ENCODE measurements at places on chromosomes 6 and 20.

- DNase-seq: no peak
These were observed 695.0 kb upstream of the GJE1 start for GRCh38 chr6:141437685-141438084.

DNA sequence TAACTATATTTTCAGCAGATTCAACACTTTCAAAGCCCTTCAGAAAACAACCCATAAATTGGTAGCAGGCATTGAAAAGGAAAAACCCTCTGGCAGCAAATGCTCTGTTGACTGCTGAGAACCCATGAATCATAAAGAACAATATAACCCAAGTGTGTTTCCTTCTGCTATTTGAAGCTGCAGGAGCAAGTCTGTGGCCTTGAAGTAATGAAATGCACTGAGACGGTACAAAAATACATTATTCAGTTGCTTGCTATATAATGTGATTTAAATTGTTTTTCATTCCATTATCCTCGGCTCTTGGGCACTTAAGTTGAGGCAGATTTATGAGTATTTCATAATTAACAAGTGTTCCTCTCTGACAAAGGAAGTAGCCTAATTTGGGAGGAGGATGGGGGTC lies 40.6 kb upstream of the SAMD5 start:
- no peak for DNase-seq

DNA sequence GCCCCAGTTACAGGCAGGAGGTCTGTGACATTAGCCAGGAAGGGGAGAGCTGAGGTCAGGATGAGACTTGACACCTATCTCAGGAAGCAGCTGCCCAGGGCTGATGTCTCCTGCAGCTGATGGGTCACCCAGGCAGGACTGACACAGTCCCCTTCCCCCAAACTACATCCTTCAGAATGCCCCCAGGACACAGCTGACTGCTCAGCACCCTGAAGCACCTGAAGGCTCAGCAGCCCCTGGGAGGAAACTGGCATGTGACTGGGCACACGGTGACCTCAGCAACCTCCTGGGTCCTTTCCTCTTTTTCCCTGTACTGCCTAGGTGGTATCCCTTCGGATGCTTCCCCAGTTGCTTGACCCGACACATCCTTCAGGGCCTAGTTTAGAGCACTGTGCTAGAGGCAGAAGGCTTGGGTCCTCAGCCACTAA lies 1.9 kb downstream of the SDC4 start:
- DNase-seq: no peak

- DNase-seq: no peak
These were observed 72.2 kb upstream of the PTCHD4 start for GRCh38 chr6:48183178-48183577.

DNA sequence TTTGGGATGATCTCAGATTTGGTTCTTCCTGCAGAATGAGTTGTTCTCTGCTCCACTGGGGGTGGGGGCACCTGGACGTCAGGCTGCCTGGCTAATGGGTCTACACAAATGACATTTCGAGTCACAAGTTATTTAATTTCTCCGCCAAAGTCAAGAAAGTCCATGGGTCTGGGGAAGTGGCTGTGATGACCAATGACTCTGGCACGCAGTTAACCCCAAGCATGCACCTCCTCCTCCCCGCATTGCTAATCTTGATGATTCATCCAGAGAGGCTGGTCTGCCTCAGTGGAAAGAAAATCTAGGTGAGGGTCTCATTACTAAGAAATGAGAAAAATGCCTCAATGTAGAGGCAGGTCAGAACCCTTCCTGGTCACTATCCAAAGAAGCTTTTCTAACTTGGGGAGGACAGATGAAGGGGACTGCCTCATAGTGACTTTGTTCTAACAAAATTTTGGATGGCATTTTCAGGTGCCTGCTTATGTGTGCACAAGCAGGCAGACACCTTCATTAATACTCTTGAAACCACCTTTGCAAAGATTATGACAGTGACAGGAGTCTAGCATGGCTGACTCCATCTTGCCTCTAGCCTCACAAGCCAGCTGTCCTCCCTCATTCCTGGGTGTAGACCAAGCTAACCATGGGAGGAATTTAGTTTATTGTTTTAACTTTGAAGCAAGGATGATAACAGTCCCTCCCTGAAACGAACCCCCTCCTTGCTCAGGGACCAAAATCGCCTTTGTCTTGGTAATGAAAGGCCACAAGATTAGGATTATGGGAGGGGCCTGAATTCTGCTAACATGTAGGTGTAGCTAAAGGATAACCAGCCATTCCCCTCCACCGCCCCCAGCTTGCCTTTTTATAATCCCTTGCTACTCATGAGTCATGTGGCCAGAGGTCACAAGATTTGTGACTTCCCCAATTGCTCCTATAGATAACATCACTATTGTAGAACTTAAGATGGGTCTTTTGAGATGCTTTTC lies 98.6 kb upstream of the MRPS10 start:
- DNase-seq: peak; percentile 57

GRCh38 chr6:7974565-7974937 lies 64.0 kb upstream of the TXNDC5 start:
- no peak for DNase-seq

- no peak for DNase-seq
These were observed 85.6 kb downstream of the MYB start for GRCh38 chr6:135266675-135267074.

DNA sequence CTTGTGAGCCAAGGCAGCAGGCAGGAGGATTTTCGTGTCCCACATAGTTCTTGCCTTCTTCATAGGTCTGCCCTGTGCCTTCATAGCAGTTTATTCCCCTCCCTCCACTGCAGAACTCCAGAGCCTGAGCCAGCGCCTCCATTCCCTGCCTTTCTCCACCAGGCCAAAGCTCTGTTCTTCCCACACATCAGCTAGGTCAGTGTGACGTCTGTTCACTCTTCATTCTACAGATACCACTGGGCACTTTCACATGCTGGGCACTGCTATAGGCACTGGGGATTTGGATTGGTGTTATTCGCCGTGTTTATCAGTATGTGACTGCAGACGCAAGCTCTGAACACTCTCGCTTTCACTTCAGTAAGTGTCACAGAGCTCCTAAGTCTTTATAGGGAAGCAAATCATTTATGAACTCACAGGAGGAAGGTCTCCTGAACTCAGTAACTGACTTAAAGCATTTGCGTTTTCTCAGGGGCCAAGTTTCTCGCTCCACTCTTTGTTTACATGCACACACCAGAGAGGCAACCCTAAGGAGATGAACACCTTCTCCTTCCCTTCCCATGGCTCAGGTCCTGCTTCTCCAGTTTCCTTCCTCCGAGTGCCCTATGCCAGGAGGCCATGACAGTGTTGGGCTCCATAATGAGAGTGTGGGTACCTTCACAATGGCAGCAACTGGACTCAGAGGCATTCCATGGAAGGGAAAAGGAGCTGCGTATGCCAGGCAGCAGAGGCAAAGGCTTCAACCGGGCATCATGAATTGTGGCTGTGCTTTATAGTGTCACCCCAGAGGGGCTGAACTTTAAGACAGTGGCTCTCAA lies 6.3 kb upstream of the APMAP start:
- no peak for DNase-seq

DNA sequence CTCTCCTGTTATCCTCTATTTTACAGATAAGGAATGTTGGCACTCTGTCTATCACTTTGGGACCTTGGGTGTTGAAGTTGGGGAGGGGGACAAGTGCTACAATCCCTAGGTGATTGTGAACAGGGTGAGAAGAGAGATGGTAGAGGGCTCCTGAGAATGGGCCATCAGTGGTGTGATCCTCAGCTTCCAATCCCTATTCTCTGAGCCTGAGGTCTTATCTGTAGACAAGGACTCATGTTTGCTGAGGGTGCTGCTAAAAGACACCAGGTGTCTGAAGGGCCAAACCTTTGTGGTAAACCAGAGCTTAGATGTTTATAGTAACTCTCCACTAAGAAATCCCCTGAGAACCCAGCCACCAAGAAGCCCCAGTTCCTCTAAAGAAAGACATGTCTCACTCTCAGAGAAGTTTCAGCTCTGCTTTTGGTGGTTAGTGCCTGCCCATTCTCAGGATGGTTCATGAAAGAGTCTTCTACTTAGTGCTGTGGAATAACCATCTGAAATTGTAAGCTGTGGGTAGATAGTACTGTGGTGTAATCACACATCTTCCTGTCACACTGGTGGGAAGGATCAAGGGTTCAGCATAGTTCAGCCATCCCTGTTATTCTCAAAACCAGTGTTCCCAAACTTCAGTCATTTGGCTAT lies 58.2 kb upstream of the IL20RA start:
- peak; percentile 64 for DNase-seq

- DNase-seq: no peak
These were observed 47.5 kb upstream of the POPDC3 start for GRCh38 chr6:105227295-105227767.

DNA sequence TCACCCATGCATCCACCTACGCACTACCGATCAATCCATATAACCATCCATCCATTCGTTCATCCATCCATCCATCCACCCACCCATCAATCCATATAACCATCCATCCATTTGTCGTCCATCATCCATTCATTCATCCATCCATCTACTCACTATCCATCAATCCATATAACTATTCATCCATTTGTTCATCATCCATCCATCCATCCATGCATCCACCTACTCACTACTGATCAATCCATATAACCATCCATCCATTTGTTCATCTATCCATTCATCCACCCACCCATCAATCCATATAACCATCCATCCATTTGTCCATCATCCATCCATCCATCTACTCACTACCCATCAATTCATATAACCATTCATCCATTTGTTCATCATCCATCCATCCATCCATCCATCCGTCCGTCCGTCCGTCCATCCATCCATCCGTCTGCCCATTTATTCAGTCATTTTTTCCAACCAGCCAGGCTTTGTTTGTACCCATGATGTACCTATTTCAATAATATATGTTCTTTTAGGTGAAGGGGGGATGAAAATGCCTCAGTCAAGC lies 6.1 kb upstream of the BPIFB6 start:
- DNase-seq: no peak

- no peak for DNase-seq
These were observed 1.2 kb downstream of the OGFRL1 start for GRCh38 chr6:71289802-71290175.

DNA sequence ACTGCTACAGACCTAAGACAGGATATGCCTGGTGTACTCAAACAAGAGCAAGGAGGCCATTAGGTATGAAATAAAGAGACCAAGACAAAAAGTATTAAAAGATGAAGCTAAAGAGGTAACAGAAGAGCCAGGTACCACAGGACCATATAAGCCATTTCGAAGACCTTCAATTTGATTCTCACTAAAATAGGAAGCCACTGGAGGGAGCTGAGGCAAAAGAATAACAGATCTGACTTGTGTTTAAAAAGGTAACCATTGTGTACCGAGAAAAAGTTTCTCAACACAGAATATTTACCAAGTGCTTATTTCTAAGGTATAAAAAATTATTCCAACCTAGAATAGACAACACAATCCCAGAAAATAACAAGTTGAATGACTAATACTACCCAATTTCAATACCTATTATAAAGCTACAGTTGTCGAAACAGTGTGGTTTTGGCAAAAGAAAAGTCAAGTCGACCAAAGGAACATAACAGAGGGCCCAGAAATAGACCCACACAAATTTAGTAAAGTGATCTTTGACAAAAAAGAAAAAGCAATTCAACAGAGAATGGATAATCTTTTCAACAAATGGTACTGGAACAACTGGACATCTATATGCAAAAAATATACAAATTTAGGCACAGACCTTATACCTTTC lies 125.3 kb upstream of the DST start:
- DNase-seq: no peak

DNA sequence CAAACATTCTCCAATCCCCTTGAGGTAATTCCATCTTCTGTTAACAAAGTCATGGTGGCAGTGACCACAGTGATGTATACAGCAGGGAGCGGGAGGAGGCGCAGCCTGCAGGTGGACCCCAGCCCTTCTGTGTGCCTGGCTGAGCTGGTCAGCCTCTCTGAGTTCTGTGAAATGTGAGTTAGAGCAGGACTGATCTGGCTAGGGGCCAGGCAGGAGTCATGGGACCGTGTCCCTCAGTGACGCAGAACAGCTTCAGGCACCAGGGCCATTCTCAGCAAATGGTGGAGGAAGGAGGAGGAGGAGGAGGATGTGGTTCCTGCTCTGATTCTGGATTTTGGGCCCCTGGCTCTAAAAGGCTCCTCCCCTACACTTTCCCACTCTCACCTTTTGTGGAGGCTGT lies 6.9 kb downstream of the PHACTR3 start:
- DNase-seq: no peak

GRCh38 chr20:10909803-10910202 lies 236.0 kb upstream of the JAG1 start:
- no peak for DNase-seq

- no peak for DNase-seq
These were observed 32.1 kb downstream of the PREX1 start for GRCh38 chr20:48795732-48796131.

GRCh38 chr6:131565056-131565455 lies 8.0 kb upstream of the ARG1 start:
- DNase-seq: no peak

- peak; percentile 19 for DNase-seq
These were observed 67.4 kb downstream of the ALDH8A1 start for GRCh38 chr6:134882426-134883038.

DNA sequence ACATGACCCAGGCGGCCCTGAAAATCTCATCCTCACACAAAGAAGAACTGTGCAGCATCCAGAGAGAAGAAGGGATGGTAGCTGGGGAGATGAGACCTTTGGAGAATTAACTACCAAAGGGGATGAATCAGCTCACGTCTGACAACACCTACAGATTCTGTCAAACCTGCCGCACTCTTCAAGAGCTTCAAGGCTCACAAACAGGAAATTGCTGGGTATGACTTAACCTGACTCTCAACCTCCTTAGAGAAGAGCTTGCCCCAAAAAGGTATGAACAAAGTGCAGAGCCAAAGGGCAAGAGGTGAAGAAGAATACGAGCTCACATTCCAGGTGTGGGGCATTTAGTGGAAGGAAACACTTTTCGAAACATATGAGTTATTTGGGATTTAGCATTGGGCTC lies 139.8 kb downstream of the BACH2 start:
- DNase-seq: peak; percentile 25

- no peak for DNase-seq
These were observed 4.7 kb upstream of the DOK5 start for GRCh38 chr20:54470697-54471096.

- DNase-seq: no peak
These were observed 1.3 kb downstream of the MAS1 start for GRCh38 chr6:159892053-159892452.

GRCh38 chr6:33604941-33605854 lies 15.9 kb upstream of the ITPR3 start:
- peak; percentile 5 for DNase-seq

Data from CD4-positive, alpha-beta T cell treated with Interleukin-15 for 1 hour (primary cell).